ENCODE measurements at places on chromosomes 4 and X. TPM values are rescaled to one million over a fixed set of nuclear protein-coding genes. Genes with fewer than 3 reads are reported as not detected.

DNA sequence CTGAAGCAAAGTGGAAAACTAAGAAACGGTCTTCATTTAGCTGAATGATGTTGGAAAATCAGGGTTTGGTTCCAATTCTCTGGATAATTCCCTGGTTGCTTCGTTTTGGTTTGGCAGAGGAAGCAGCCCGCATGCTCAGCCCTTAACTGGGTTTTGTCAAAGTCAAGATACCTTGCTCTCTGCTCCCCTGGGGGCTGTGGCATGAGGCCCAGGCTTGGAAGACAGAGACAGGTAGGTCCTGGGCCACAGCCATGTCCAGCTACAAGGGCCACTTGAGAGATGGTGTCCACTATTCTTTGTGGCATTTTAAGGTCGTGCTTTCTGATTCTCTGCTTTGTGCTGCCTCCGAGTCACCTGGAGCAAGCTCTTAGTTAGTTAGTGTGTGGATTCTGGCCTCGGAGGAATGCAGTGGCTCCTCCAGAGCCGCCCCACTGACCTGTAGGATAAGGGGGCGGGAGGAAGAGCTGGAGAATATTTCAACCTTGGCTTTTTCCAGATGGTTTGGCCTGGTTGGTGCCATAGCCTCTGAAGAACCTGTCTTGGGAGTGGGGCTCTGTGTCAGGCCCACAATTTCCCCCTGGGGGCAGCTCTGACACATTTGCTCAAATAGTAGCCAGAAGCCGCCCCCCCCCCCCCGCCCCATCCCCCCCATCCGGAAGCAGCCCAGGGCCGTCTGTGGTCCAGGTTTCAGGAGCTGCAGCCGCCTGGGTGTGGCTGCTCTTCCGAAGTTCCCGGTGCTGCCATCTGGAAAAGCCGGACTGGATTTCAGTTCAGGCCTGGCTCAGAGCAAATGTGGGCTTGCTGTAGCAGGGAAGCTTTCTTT lies 147.1 kb downstream of the NHS start:
- H3K27me3 ChIP-seq: peaks cover 1% of the 10 kb centered on the region
- H3K27ac ChIP-seq: no peak overlapping the region
- peaks cover 2% of the 10 kb centered on the region for H3K36me3 ChIP-seq
- H3K4me1 ChIP-seq: no peaks in the 10 kb centered on the region
- DNase-seq: no peak

- H3K4me3 ChIP-seq: no peak overlapping the region
- H3K36me3 ChIP-seq: peaks cover 18% of the 10 kb centered on the region
- DNase-seq: no peak
- H3K27me3 ChIP-seq: no peaks in the 10 kb centered on the region
Observed at GRCh38 chrX:24506082-24506481, 41.0 kb downstream of the PDK3 start.

DNA sequence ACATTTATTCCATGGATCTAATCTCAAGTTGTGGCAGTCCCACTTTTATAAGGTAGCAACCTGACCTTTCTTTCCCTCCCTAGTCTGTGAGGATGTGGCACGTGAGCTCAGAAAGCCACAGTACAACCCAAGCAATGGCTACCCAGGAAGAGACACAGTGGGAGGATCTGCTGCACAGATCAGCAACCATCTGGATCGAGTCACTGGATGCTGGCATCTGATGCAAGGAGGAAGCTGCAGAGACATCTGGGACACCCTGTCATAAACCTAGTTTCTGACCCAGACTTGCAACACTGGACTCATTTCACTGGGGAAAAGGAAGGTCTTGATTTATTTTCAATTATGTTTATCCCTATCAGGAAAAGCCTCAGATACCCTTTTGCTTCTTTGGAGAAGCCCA lies 327.1 kb downstream of the PAPSS1 start:
- H3K4me1 ChIP-seq: no peaks in the 10 kb centered on the region
- H3K4me3 ChIP-seq: no peak overlapping the region
- H3K27me3 ChIP-seq: no peaks in the 10 kb centered on the region
- H3K36me3 ChIP-seq: no peaks in the 10 kb centered on the region

The SPANXN4 gene
- total RNA-seq: not detected

The TCEAL7 gene
- total RNA-seq: not detected

- H3K27me3 ChIP-seq: peaks cover 13% of the 10 kb centered on the region
- H3K36me3 ChIP-seq: no peaks in the 10 kb centered on the region
- no peak overlapping the region for H3K4me3 ChIP-seq
- H3K4me1 ChIP-seq: peaks cover 10% of the 10 kb centered on the region
Observed at GRCh38 chr4:7105276-7105675, 37.4 kb upstream of the GRPEL1 start.

DNA sequence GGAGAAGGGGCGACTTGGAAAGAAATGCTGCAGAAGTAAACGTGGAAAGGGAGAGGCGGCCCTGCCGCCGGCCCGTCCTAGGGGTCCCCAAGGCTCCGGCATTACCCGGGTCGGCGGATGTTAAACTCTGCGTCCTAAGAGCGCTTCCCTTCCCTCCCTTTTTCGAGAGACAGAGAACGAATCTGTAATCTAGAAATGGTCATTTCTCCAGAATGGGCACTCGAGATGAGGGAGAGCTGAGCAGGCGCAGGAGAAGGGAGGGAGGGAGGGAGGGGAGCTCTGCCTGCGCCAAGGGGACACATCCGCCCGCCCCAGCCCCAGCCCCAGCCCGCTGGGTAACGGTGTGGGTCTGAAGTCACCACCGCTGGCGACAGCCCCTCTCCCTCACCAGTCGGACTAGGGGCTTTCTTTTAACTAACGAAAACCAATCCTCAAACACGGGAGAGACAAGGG lies 1.7 kb downstream of the HCFC1 start:
- DNase-seq: peak; percentile 54
- peak overlapping the region; percentile 100 for H3K4me3 ChIP-seq
- peaks cover 14% of the 10 kb centered on the region for H3K4me1 ChIP-seq
- H3K36me3 ChIP-seq: peaks cover 20% of the 10 kb centered on the region
- no peaks in the 10 kb centered on the region for H3K27me3 ChIP-seq

The CSAG2 gene
- not detected for total RNA-seq

- no peak overlapping the region for H3K27ac ChIP-seq
- H3K4me3 ChIP-seq: peak overlapping the region; percentile 40
- no peaks in the 10 kb centered on the region for H3K36me3 ChIP-seq
- H3K27me3 ChIP-seq: peaks cover 3% of the 10 kb centered on the region
- H3K4me1 ChIP-seq: peaks cover 12% of the 10 kb centered on the region
- no peak for DNase-seq
Observed at GRCh38 chr4:155638195-155638965, 28.3 kb upstream of the GUCY1A1 start.

The PDLIM3 gene
- not detected for total RNA-seq

GRCh38 chrX:24204958-24205357 lies 55.4 kb downstream of the ZFX start:
- no peak overlapping the region for H3K4me3 ChIP-seq
- H3K4me1 ChIP-seq: peaks cover 7% of the 10 kb centered on the region
- no peak overlapping the region for H3K27ac ChIP-seq
- no peaks in the 10 kb centered on the region for H3K27me3 ChIP-seq
- H3K36me3 ChIP-seq: peaks cover 8% of the 10 kb centered on the region
- no peak for DNase-seq

- H3K36me3 ChIP-seq: no peaks in the 10 kb centered on the region
- H3K4me3 ChIP-seq: peak overlapping the region; percentile 25
- peak; percentile 89 for DNase-seq
- peaks cover 10% of the 10 kb centered on the region for H3K4me1 ChIP-seq
- no peak overlapping the region for H3K27ac ChIP-seq
Observed at GRCh38 chr4:84582302-84582987, 482 bp upstream of the CDS1 start.

DNA sequence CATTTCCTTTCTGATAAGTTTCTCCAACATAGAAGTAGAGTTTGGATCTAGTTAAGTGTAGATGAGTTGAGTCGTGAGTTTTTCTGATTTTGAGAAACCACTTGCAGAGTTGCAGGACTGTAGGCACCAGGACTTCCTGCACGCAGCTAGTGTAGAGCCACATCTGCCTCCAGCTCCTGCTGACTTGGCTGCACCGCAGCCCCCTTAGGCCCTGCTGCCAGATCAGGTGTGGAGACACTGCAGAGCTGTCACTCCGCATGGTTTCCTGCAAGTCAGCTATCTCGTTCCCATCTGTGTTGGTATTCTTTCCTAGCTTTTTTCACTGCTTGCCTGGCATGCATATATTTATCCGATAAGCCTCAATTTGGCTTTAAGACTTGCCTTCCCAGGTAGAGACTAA lies 48.9 kb downstream of the PCDH7 start:
- H3K4me1 ChIP-seq: no peaks in the 10 kb centered on the region
- H3K36me3 ChIP-seq: no peaks in the 10 kb centered on the region
- no peak for DNase-seq
- H3K27me3 ChIP-seq: no peaks in the 10 kb centered on the region

- no peaks in the 10 kb centered on the region for H3K36me3 ChIP-seq
- H3K27ac ChIP-seq: no peak overlapping the region
- H3K4me1 ChIP-seq: no peaks in the 10 kb centered on the region
- no peak overlapping the region for H3K4me3 ChIP-seq
- H3K27me3 ChIP-seq: peaks cover 2% of the 10 kb centered on the region
- DNase-seq: no peak
Observed at GRCh38 chr4:140944572-140944971, 188.4 kb upstream of the TBC1D9 start.

GRCh38 chrX:37686369-37686995 lies 891 bp downstream of the XK start:
- H3K36me3 ChIP-seq: no peaks in the 10 kb centered on the region
- H3K27me3 ChIP-seq: peaks cover 5% of the 10 kb centered on the region
- peak overlapping the region; percentile 63 for H3K4me3 ChIP-seq

DNA sequence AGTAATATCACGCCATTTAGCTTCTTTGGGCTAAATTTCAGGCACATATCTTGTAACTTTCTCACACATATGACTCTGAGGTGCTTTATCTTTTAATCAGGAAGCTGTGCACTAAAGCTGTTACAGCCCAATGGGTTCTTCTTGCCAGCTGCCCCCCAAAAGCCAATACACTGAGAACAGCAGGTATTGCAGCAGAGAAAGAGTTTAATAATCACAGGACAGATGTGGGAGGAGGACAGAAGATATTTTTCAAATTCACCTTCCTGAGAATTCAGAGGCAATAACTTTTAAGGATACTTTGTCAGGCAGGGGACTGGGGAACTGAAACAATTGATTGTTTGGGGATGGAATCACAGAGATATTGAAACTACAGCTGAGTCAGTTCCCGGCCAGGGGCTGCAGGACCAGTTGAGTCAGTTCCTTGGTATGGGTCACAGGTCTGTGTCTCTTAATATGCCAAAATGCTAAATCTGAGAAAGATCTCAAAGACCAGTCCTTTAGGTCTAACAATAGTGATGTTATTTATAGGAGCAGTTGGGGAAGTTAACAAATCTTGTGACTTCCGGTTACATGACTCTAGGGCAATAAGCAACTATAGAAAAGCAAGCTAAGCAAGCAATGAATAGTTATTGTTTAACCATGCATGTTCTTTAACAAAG lies 28.1 kb downstream of the DDIT4L start:
- peaks cover 7% of the 10 kb centered on the region for H3K27me3 ChIP-seq
- H3K4me3 ChIP-seq: no peak overlapping the region
- no peak for DNase-seq
- H3K36me3 ChIP-seq: peaks cover 2% of the 10 kb centered on the region
- no peak overlapping the region for H3K27ac ChIP-seq

- H3K27me3 ChIP-seq: no peaks in the 10 kb centered on the region
- H3K36me3 ChIP-seq: peaks cover 87% of the 10 kb centered on the region
- H3K4me1 ChIP-seq: peaks cover 25% of the 10 kb centered on the region
- DNase-seq: no peak
- no peak overlapping the region for H3K4me3 ChIP-seq
Observed at GRCh38 chr4:15832523-15833451, 54.7 kb downstream of the CD38 start.

The BEX5 gene
- total RNA-seq: 4.3 TPM

GRCh38 chrX:19860571-19860970 lies 26.8 kb downstream of the SH3KBP1 start:
- H3K36me3 ChIP-seq: peaks cover 14% of the 10 kb centered on the region
- DNase-seq: no peak
- no peak overlapping the region for H3K27ac ChIP-seq

- no peaks in the 10 kb centered on the region for H3K27me3 ChIP-seq
- H3K36me3 ChIP-seq: peaks cover 4% of the 10 kb centered on the region
- no peak for DNase-seq
Observed at GRCh38 chr4:123312951-123313592, 83.5 kb upstream of the SPRY1 start.

DNA sequence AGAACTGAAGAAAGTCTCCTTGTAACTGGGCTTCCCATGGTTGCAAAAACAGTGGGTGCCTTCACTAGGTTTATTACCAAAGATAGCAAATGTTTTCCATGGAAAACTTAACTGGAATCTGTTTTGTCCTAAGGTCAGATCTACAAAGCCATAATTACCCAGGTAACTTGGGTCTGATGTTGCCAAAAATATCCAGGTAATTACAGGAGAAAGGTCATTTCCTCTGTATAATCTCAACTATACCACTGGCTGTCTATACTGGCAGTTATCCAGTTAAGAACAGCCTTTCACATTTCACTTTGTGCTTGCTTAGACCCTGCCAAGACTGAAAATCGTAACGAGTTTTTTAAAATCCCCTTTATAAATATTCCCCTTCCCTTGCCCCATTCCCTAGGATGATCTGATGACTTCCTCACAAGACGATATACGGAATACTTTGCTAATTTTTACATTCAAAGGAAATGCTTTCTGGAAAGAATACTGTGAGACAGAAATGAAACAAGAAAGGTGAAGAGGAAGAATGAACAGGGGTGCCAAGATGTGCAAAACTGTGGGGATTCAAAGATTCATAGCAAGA lies 105.5 kb downstream of the MAML3 start:
- no peaks in the 10 kb centered on the region for H3K27me3 ChIP-seq
- peak overlapping the region; percentile 92 for H3K27ac ChIP-seq
- H3K36me3 ChIP-seq: no peaks in the 10 kb centered on the region
- peaks cover 52% of the 10 kb centered on the region for H3K4me1 ChIP-seq
- peak overlapping the region; percentile 91 for H3K4me3 ChIP-seq
- no peak for DNase-seq

DNA sequence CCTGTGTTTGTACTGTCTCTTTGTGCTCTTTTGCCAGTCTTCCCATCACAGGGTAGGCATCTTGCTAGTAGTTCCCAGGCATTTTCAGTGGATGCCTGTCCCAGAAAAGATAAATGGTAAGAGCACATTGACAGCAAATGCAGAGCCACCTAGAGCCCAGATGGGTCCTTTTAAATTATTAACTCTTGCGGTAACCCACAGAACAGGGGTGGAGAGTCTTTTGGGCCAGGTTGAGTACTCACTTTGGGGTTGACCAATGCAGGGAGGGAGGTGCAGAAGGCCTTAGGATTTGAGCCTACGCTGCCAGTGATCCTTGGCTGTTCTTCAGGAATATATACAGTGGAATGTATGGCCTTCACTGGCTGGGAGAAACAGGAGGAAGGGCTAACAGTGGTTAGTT lies 173.8 kb downstream of the MSN start:
- peaks cover 11% of the 10 kb centered on the region for H3K4me1 ChIP-seq
- H3K36me3 ChIP-seq: no peaks in the 10 kb centered on the region
- no peak overlapping the region for H3K27ac ChIP-seq
- no peaks in the 10 kb centered on the region for H3K27me3 ChIP-seq

GRCh38 chr4:150256225-150256620 lies 178.0 kb downstream of the DCLK2 start:
- no peaks in the 10 kb centered on the region for H3K4me1 ChIP-seq
- no peaks in the 10 kb centered on the region for H3K27me3 ChIP-seq
- H3K36me3 ChIP-seq: no peaks in the 10 kb centered on the region
- no peak for DNase-seq

Data from activated naive CD8-positive, alpha-beta T cell treated with anti-CD3 and anti-CD28 coated beads, Interleukin-2, amount 10 ng/mL, durations not matched to agents 7 days and 5 days (primary cell).